ENCODE measurements at places on chromosomes 4 and X.

DNA sequence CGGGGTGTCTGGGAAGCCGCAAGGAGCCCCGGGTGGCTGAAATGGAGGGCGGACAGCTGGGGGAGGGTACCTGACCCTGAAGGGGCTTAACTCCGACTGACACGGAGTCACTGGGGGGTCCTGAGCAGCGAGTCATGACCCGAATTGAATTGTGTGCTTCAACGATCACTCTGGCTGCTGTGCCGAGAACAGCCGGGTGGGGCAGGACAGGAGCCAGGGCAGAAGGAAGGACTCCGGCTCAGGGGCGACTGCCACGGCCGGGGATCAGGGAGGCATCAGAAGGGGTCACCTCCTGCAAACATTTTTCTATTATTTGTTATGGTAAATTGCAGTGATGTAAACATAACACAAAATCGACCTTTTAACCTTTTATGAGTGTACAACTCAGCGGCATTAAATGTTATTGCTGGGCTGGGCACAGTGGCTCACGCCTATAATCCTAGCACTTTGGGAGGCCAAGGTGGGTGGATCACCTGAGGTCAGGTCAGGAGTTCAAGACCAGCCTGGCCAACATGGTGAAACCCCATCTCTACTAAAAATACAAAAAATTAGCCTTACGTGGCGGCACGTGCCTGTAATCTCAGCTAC, 21.6 kb downstream of the ZFYVE28 start:
- H3K27ac ChIP-seq, result no peak overlapping the region
- no peaks in the 10 kb centered on the region for H3K36me3 ChIP-seq
- no peak overlapping the region for H3K4me3 ChIP-seq
- DNase-seq, result no peak
- H3K27me3 ChIP-seq, result peaks cover 2% of the 10 kb centered on the region

DNA sequence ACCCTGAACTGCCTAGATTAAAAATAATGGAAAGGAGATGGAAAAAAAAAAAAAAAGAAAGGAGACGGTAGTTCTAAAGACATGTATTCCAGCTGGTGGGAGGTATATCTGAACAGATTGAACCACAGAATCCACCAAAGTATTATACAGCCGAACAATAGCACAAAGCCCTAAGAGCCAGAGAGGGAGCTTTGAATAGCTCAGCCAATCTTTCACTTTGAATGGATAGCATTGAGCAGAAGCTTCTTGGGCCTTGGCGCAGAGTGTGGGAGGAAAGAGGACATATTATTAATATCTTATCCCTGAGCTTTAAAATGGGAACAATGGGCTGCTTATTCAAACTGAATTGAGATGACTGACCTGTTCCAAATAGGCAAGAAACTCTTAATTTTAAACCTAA, 147.8 kb upstream of the PAQR3 start:
- no peaks in the 10 kb centered on the region for H3K36me3 ChIP-seq
- DNase-seq, result no peak
- H3K4me3 ChIP-seq, result no peak overlapping the region
- no peaks in the 10 kb centered on the region for H3K4me1 ChIP-seq
- no peak overlapping the region for H3K27ac ChIP-seq
- H3K27me3 ChIP-seq, result no peaks in the 10 kb centered on the region

DNA sequence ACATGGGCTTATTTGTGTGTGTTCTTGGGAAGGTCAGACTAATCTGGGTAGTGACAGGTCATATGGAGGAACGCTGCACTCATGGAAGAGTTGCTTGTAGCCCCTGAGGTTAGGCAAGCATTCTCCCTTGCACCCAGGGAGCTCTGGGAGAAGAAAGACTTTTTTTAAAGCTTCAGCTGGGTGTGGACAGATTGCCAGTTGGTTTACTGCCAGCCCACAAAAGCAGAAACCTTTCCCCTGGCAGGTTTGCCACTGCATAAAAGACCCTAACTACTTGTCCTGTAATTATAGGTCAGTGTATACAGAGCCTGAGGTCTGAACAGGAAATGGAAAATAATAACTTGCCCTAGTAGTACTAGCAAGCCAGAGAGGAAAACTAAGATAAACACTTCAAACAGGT, 7.4 kb upstream of the NFKB1 start:
- no peaks in the 10 kb centered on the region for H3K27me3 ChIP-seq
- peaks cover 25% of the 10 kb centered on the region for H3K4me1 ChIP-seq
- H3K36me3 ChIP-seq, result no peaks in the 10 kb centered on the region
- H3K27ac ChIP-seq, result no peak overlapping the region
- no peak for DNase-seq

DNA sequence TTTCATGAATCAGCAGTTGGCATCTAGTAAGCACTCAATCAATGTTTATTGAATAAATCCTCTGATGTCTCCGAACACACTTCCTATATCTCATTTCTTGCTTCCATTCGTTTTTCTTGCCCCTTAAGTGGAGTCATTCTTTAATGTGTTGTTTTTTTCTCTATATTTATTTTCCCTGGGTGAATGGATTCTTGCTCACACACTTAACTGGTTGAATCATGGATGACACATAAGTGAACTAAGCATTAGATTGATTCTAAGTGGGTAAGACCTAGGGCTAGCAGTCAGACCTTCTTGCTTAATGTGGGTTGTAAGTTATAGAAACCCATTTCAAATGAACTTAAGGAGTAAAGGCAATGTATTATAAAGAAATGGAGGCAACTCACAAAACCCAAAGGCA, 111.1 kb downstream of the RTL3 start:
- H3K4me3 ChIP-seq, result no peak overlapping the region
- H3K4me1 ChIP-seq, result peaks cover 3% of the 10 kb centered on the region
- H3K27me3 ChIP-seq, result peaks cover 42% of the 10 kb centered on the region
- no peaks in the 10 kb centered on the region for H3K36me3 ChIP-seq

DNA sequence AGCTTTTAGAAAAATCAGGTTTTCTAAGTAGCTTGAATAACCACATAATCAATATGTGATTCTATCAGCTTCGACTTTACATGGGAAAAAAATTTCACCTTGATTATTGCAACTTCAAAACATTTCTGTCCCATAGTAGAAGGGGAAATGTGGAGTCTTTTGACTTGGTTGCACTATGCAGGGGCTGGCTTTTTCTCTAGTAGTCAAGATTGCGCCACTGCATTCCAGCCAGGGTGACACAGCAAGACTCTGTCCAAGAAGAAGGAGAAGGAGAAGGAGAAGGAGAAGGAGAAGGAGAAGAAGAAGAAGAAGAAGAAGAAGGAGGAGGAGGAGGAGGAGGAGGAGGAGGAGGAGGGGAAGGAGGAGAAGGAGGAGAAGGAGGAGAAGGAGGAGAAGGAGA, 84.9 kb downstream of the MAML3 start:
- DNase-seq, result no peak
- peaks cover 43% of the 10 kb centered on the region for H3K4me1 ChIP-seq
- no peak overlapping the region for H3K4me3 ChIP-seq
- H3K27me3 ChIP-seq, result peaks cover 45% of the 10 kb centered on the region

DNA sequence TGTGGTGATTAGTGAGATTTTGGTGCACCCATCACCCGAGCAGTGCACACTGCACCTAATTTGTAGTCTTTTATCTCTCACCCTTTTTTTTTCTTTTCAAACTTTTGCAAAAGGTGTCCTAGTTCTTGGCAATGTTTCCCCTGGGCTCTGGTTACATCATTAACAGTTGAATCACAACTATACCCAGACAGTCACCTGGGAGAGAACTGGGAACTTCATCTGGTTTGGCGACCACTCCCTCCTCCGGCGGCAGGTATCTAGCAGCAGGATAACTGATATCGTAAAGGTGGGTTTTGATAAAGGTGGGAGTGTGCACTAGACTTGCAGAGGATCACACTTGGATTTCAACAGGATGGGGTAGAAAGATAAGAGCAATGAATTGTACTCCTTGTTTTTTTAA, 140.5 kb downstream of the CHIC2 start:
- no peaks in the 10 kb centered on the region for H3K36me3 ChIP-seq
- H3K4me1 ChIP-seq, result peaks cover 2% of the 10 kb centered on the region
- H3K4me3 ChIP-seq, result no peak overlapping the region

DNA sequence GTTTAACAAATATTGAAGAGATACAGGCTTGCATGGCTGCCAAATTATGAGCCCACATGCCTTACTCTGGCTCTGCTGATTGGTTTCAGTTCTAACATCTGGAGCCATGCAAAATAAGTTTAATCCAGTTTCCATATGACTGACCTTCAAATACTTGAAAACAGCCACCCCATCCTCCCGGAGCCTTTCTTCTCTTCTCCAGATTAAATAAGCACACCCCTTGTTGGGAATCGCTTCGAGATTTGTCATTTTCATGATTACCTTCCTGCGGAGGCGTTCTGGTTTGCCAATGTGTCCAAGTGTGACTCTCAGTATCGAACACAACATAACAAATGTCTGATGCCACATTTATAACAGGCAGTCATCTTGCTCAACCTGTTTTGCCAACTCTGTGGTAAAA, 101.6 kb upstream of the JADE1 start:
- no peaks in the 10 kb centered on the region for H3K36me3 ChIP-seq
- H3K27me3 ChIP-seq, result no peaks in the 10 kb centered on the region
- DNase-seq, result no peak

DNA sequence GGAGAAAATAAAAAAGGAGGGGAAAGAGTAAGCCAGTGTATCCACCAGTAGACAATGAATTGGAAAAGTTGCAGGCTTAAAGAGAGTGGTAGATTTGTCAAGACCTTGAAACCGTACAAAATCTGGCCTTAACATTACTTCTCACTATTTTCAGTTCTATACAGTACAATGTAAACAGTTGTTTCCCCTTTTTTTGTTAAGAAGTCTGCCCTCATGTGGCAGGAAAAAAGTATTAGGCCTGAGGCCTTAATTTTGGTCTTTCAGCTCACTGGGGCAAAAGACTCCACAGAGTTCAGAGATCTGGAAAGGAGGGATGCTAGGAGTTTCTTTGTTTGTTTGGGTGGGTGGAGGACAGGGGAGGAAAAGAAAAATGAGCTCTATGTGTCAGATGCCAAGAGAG, 92.8 kb upstream of the CCDC160 start:
- H3K27me3 ChIP-seq, result peaks cover 16% of the 10 kb centered on the region
- H3K36me3 ChIP-seq, result no peaks in the 10 kb centered on the region
- no peak overlapping the region for H3K27ac ChIP-seq
- peaks cover 2% of the 10 kb centered on the region for H3K4me1 ChIP-seq

DNA sequence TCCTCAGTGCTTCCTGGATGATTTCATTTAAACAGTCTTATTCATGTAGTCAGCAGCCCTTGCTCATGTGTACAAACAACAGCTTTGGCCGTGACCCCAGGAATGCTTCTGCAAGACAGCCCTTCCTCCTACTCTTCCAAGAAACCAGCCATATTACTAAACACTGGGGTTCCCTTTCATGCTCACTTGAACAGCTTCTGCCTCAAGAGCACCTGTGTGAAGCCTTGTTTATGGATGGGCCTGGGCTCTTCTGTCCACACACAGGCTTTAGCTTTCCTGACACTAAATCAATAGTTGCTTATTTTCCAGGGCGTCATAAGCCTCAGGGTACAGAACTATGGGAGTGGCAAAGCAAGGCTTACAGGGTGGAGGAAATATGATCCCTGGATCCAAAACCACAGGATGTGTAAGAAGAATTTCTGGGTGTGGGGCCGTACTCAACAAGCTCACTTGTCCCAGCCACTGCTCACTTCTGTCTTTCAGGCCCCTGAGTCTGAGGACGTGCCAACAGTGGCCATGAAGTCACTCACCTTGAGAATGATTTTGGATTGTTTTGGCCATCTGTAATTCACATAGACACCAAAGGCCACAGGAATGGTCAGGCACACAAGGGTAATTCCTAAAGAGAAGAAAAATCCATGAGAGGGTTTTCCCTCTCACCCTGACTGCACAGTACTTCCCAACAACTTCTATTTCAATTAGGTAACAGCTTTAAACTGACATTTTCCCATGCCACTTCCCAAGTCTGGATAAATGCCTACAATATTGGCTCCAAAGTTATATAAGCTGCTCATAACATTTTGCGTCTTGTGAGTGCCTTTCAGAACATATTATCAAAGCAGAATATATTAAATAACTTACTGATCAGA, 17.7 kb downstream of the SLC10A6 start:
- peaks cover 2% of the 10 kb centered on the region for H3K27me3 ChIP-seq
- DNase-seq, result no peak
- no peak overlapping the region for H3K27ac ChIP-seq
- no peaks in the 10 kb centered on the region for H3K4me1 ChIP-seq

GRCh38 chr4:175671491-175671934, 140.6 kb downstream of the GPM6A start:
- H3K4me3 ChIP-seq, result no peak overlapping the region
- H3K27ac ChIP-seq, result no peak overlapping the region
- H3K36me3 ChIP-seq, result no peaks in the 10 kb centered on the region
- DNase-seq, result no peak
- peaks cover 2% of the 10 kb centered on the region for H3K4me1 ChIP-seq

- H3K27ac ChIP-seq, result peak overlapping the region; percentile 6
- no peak for DNase-seq
- no peak overlapping the region for H3K4me3 ChIP-seq
- no peaks in the 10 kb centered on the region for H3K36me3 ChIP-seq
- peaks cover 39% of the 10 kb centered on the region for H3K27me3 ChIP-seq
Measured at GRCh38 chrX:24260842-24261550, 52.9 kb downstream of the SUPT20HL2 start.

DNA sequence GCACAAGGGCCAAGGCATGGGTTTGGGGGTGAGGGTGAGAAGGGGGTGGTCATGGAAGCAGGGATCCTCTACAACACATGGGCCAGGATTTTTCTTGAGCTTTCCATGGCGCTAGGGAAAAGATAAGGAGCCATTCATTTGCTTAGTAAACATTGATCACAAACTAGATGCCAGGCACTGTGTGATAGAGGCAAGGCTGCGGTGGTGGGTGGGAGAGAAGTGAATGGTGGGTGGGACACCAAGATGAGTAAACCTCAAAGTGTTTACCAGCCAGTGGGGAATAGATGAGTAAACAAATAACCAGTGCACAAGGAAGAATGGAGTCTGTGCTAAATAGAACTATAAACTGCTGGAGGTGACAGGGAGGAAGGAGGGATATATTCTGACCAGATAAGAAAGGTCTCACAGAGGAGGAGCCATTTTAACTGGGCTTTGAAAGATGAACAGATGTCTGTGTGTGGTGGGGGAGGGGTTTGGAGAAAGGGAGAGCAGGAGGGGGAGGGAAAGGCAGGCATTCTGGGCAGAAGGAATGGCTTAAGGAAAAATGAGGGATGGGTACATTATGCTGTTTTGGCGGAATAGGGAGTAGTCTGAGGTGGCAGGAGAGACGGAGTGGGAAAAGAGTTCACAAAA, 48.0 kb upstream of the LAS1L start:
- H3K36me3 ChIP-seq, result no peaks in the 10 kb centered on the region
- no peak overlapping the region for H3K4me3 ChIP-seq
- H3K27me3 ChIP-seq, result peaks cover 52% of the 10 kb centered on the region
- H3K4me1 ChIP-seq, result peaks cover 10% of the 10 kb centered on the region

GRCh38 chrX:23737413-23737812, 5.7 kb downstream of the ACOT9 start:
- peaks cover 7% of the 10 kb centered on the region for H3K27me3 ChIP-seq
- no peak for DNase-seq
- H3K4me1 ChIP-seq, result peaks cover 40% of the 10 kb centered on the region
- peaks cover 10% of the 10 kb centered on the region for H3K36me3 ChIP-seq

- peaks cover 14% of the 10 kb centered on the region for H3K27me3 ChIP-seq
- no peaks in the 10 kb centered on the region for H3K36me3 ChIP-seq
- H3K27ac ChIP-seq, result no peak overlapping the region
- no peak for DNase-seq
Measured at GRCh38 chr4:100026066-100026465, 76.0 kb upstream of the H2AZ1 start.

GRCh38 chr4:71130827-71131603, 137.6 kb downstream of the DCK start:
- H3K27ac ChIP-seq, result no peak overlapping the region
- no peak for DNase-seq
- H3K27me3 ChIP-seq, result no peaks in the 10 kb centered on the region
- peaks cover 4% of the 10 kb centered on the region for H3K4me1 ChIP-seq
- H3K36me3 ChIP-seq, result no peaks in the 10 kb centered on the region

GRCh38 chr4:155339999-155340398, 36.8 kb downstream of the MAP9 start:
- H3K36me3 ChIP-seq, result peaks cover 8% of the 10 kb centered on the region
- H3K4me1 ChIP-seq, result no peaks in the 10 kb centered on the region
- H3K27ac ChIP-seq, result no peak overlapping the region
- DNase-seq, result no peak

- DNase-seq, result no peak
- H3K4me3 ChIP-seq, result no peak overlapping the region
Measured at GRCh38 chr4:145277011-145277410, 96.6 kb upstream of the OTUD4 start.
